ENCODE measurements at places on chromosomes 2 and 18.

- no peak for DNase-seq
These were observed 8.8 kb upstream of the GBX2 start for GRCh38 chr2:236176951-236177350.

DNA sequence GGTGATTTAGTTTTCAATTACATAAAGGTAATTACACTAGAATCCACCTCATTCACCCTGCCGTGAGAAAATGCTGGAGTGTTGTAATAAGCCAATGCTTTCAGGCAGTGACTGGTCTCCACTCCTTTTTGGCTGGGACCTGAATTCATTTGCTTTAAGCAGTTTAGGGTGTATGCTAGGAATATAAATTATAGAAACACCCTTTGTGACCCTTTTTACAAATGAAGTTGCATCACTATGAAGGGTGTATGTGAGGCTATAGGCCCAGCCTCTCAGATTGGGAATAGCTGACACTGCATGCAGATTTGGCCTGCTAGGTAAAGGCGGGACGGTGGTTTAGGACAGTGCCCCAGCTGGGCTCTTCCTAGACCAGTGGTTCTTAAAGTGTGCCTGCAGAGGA is 50.8 kb upstream of the NFE2L2 start:
- DNase-seq, result no peak

DNA sequence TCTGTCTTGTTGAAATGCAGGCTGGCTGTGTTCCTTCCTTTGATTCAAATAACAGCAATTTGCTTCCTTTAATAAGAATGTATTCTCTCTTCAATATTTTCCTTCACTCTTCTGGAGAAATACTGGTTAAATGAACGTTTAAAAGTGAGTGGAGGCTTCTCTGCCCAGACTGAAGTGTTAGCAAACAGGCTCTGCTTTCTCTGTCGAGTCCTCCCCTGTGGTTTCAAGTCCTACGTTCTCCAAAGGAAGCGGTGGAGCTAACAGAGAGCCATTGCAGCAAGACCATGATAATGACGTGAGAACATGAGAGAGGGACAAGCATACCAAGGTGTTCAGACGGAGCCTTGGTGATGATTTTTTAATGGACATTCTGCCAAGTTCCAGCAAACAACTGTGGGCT is 26.2 kb upstream of the PID1 start:
- no peak for DNase-seq

DNA sequence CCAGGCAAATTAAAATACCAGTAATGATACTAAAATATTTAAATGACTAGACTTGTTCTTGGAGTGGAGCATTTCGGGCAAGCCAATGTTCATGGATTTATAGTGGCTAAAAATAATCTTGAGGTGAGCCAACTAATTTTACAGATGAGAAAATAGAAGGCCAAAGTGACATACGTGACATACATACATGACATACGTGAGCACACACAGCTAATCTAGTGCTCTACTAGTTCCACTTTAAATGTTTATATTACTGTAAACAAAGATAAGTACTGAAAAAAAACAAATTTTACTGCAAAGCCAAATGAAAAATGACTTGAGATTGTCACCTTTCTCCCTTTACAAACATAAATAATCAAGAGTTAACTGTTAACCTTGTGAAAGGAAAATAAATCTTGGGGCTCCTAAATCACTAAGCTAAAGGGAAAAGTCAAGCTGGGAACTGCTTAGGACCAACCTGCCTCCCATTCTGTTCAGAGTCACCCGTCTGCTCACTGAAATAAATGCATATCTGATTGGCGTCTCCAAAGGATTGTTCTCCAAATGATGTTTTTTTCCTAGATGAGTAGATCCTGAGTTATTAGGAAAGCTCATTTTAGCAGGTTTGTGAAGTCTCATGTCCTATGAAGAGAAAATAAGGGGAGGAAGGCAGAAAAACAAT is 96.7 kb downstream of the PMS1 start:
- DNase-seq, result no peak

GRCh38 chr2:54912305-54912704 is 137.9 kb downstream of the RTN4 start:
- no peak for DNase-seq

DNA sequence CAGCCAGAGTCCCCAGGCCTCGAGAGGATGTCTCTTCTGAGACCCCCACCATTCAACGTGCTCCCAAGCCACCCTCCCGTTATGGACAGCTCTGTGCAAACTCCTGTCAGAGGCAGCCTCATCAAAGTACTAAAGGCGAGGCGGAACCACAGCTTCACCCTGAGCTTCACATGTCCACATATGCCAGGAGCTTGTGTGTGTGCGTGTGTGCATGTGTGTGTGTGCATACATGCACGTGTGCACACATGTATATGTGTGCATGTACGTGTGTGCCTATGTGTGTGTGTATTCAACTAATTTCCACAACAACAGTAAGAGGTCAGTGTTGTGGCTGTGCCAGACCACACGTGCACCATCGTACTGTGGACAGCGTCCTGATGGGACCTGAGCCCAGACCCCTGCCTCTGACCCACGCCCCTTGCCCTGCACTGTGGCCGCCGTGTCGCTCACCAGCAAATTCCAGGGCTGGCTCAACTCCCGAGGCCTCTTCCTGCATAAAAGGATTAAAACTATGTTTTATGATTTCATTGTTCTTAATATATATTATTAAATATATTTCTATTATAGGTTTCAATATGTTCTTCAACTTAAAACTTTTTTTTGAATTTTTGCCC is 444.8 kb downstream of the EIPR1 start:
- DNase-seq, result no peak

Measured in cortex of kidney (tissue), 1 donor.